Small intestine (tissue), 16 donors: ENCODE measurements at places on chromosomes 12 and 14. TPM values are rescaled to one million over a fixed set of nuclear protein-coding genes. Genes with fewer than 3 reads are reported as not detected.

NUBPL gene
- polyA plus RNA-seq, result 2.2 TPM

BHLHE41 gene
- 9.7 TPM for polyA plus RNA-seq

DNA sequence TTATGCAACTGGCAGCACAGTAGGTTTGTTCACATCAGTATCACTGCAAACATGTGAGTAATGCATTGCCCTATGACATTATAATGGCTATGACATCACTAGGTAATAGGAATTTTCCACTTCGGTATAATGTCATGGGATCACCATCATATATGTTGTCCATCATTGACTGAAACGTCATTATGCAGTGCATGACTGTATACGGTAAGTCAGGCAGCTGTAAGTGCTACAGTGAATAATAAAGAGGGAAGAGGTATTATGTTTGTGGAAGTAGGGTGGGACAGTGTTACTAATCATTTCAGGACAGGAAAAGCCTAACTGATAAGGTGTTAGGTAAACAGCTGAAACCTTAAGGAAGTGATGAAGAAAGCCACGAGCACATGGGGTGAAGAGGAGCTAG is 68.1 kb downstream of the ANO4 start:
- no peak for DNase-seq

- no peak for DNase-seq
Measured at GRCh38 chr12:1448336-1448735, 146.0 kb downstream of the FBXL14 start.

- no peak for DNase-seq
Measured at GRCh38 chr14:45679853-45680252, 426.9 kb upstream of the MIS18BP1 start.

DNA sequence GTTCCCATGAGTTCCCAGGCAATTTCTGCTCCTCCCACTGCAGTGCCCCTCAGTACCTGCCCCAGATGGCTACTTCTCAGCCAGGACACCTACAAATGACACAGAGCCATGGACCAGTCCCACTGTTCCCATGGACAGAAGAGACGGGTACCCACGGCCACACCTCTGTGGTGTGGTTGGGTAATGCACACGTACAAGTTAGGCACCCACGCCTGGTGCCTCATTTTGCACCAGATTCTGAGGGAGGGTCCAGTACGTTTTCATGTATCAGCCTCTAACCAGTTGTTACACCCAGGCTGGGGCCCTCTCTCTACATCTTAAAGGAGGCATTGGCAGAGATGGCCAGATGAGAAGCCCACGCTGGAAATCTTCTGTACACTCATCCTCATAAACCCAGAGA is 114.0 kb downstream of the DICER1 start:
- DNase-seq, result no peak

GRCh38 chr12:127607146-127607725 is 659.7 kb upstream of the TMEM132C start:
- no peak for DNase-seq

- no peak for DNase-seq
Measured at GRCh38 chr12:70354787-70355186, 11.3 kb upstream of the KCNMB4 start.

- no peak for DNase-seq
Measured at GRCh38 chr14:53528185-53528671, 375.1 kb upstream of the DDHD1 start.

MGP gene
- 18.9 TPM for polyA plus RNA-seq

DNA sequence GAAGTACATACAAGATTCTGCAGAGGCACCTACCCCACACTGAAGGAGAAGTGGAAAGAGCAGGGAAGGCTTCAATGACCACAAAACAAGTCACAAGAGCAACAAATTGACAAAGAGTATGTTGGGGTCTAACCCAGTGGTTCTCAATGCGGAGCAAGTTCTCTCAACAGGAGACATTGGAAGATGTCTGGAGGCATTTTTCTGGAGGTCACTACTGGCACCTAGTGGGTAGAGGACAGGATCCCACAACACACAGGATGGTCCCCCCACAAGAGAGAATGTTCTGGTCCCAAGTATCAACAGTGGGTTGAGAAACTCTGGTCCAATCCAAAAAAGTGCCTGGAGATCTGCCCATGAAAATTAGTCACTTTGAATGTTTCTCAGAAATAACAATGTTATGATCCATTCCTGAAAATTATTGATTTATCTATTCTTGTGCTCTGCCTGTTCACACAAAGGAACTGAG is 3.4 kb downstream of the SSH1 start:
- no peak for DNase-seq

- DNase-seq, result peak; percentile 13
Measured at GRCh38 chr12:127205781-127206555, 1061.0 kb upstream of the TMEM132C start.

DNA sequence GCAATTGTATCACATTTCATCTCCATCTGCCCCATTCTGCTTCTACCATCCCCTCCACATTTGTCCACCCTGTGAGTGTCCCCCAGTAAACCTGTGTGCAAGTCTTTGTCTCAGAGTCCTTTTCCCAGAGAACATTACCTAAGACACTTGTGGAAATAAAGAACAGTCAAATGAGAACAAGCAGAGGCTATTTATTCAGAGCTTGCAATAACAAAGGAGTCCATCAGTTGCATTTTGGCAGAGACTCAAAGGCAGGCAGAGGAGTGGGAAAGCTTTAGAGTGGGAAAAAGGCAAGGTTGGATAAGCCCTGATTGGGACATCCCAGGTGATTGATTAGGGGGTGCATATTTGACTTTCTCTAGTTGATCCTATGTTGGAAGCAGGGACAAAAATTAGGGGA is 18.2 kb upstream of the PPFIBP1 start:
- DNase-seq, result no peak
